Stimulated activated CD8-positive, alpha-beta memory T cell treated with anti-CD3 and anti-CD28 coated beads, Interleukin-7, amount 100 ng/mL, for 1 hour (primary cell): ENCODE measurements at places on chromosomes 16 and 17.

- DNase-seq, result no peak
These were observed 42.2 kb downstream of the ABAT start for GRCh38 chr16:8716592-8716991.

GRCh38 chr16:51407921-51408320 lies 256.9 kb upstream of the SALL1 start:
- DNase-seq, result no peak

GRCh38 chr16:11966173-11966572 lies 1.2 kb downstream of the TNFRSF17 start:
- no peak for DNase-seq

- no peak for DNase-seq
These were observed 20.9 kb downstream of the ANKFN1 start for GRCh38 chr17:56173958-56174835.
